ENCODE measurements at places on chromosomes 5 and 9. TPM values are rescaled to one million over a fixed set of nuclear protein-coding genes. Genes with fewer than 3 reads are reported as not detected.

The C6 gene
- 0.59 TPM for total RNA-seq

The PCA3 gene
- total RNA-seq: not detected

The FST gene
- total RNA-seq: 38.1 TPM

The ENTPD2 gene
- not detected for total RNA-seq

The CTSV gene
- total RNA-seq: 1.9 TPM

The PCDHGB2 gene
- 1.6 TPM for total RNA-seq

The TSSK1B gene
- total RNA-seq: 0.12 TPM

The NR5A1 gene
- not detected for total RNA-seq

The NFIB gene
- 24.0 TPM for total RNA-seq

The WDR38 gene
- not detected for total RNA-seq

The MRPS30 gene
- total RNA-seq: 40.0 TPM

The CACFD1 gene
- 9.6 TPM for total RNA-seq

The SPINK6 gene
- total RNA-seq: not detected

The PRXL2C gene
- total RNA-seq: 12.1 TPM

The SYK gene
- not detected for total RNA-seq

The PAEP gene
- total RNA-seq: not detected

The LCN15 gene
- total RNA-seq: not detected
